ENCODE measurements at places on chromosomes 11 and 22.
A peak's percentile ranks its signal among the peaks of the same experiment; 100 is the strongest.

GRCh38 chr11:80155412-80156017 lies 714.7 kb upstream of the TENM4 start:
- DNase-seq, result peak; percentile 31

DNA sequence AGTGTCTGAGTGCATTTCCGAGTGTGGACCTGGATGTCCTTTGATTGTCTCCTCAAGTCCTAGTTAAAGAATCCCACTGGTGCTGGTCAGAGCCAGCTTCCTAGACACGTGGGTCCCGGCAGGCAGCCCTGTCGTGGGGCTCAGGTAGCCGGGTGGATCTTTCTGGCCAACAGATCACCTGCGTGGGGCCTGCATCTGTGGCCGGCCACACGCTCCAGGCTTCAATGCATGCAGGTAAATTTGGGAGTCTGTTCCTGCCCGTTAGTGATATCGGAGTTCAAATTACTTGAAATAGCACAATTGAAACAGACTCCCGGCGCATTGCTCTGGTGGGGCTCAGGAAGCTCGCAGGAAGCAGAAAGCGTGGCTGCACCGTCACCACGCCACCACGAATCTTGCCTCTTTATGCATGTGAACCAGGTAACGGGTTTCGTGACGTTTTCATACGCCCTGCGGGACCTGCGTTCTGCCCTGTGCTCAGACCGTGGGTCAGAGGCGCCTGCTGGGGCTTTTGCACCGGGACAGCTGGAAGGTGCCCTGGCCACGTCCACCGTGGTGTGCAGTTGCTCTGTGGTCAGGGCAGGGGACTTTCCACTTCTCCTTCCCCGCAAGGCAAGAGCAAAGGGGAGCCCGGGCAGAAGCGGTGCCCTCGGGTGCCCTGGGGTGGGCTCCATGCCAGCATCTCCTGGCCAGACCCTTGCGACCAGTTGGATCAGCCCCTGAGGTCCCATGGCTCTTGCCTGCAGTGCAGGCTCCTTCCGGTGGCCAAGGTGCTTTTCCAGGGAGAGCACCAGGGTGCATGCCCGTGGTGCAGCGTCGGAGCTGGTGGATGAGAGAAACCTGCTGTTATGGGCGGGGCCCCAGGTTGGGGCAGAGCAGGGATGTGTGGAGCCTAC lies 803.5 kb downstream of the BRD1 start:
- no peak for DNase-seq

GRCh38 chr22:46595545-46595944 lies 24.6 kb upstream of the GRAMD4 start:
- no peak for DNase-seq

DNA sequence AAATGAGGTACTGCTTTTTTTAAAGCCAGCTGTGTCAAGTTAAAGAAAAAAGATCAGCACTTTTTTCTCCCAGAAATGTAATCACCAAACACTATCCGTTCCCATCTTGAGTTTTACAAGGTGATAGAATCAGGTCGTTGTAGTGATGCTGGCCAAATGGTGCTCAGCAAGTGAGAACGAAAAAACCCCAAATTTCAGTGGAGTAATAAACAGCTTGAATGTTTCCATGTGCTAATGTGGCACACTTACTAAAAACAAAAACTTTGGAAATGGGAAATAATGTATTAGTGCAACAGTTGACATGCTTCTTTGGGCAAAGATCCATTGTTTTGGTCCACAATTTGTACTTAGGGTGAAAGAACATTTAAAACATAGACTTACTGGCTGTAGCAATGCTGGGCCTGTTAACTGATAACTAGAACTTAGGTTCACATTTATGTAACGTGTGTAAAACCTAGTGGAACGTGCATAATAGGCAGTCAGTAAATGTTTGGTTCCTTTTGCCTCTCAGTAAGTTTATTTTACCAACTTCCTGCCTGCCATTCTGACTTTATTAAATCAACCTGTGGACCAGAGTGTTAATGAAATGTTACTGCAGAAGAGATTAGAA lies 15.4 kb upstream of the GDPD4 start:
- no peak for DNase-seq

- DNase-seq, result peak; percentile 84
These were observed 11.5 kb downstream of the YPEL4 start for GRCh38 chr11:57638005-57638781.

- DNase-seq, result no peak
These were observed 408.3 kb upstream of the DDI1 start for GRCh38 chr11:103628121-103628520.

DNA sequence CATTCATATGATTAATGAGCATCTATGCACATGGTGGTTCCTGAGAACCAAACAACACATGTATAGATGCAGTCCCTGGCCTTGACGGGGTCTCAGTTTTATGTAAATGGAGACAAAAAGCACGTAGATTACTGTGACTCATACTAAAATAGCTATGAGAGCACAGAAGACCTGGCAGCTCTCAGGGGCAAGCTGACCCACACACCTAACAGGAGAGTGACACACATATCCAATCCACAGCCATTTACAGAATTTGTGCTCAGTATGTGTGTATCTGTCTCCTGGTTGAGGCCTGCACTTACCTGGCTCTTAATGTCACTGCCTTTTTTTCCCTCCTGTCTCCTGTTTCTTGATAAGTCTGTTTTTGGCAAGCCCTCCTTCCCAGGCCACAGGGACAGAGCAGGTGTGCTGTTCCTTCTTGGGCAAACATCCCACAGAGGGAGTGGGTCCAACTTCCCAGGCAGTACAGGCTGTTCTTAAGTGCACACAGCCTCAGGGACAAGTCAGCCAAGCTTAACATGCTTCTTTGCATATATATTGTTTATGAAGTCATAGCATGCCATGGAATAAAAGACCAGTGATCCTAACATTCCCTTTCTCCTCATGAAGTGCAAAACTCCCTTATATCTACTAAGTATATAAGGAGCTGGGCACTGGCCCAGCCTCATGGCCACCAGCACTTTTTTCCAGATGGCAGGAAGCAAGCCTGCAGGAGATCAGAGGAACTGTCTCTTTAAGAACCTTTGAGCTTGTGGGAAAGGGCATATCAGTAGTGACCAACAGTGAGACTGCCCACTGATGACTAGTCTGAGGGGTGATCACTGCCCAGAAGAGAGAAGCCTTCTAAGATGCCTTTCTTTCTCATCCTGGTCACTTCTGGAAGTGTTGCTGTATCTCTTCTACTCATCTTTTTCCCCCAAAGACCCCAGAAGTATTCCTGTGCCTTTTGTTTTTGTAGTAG lies 124.7 kb upstream of the CCDC90B start:
- no peak for DNase-seq

DNA sequence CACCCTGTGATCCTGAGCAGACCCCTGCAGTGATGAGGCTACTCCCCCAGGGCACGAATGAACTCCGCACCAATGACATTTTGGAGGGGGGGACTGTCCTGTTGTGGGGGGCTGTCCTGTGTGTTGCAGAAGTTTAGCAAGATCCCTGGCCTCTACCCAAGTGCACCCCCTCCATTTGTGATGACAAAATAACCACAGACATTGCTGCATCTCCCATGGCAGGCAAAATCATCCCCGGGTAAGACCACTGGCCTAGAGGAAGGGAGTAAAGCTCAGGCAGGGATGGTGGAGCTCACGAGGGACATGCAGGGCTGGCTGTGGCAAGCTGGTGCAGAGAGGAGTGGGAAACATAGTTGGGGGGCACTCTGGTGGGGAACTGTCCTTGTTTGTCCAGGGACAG lies 40.6 kb downstream of the NECTIN1 start:
- DNase-seq, result no peak

GRCh38 chr11:57312511-57313021 lies 12.2 kb downstream of the TNKS1BP1 start:
- DNase-seq, result no peak

DNA sequence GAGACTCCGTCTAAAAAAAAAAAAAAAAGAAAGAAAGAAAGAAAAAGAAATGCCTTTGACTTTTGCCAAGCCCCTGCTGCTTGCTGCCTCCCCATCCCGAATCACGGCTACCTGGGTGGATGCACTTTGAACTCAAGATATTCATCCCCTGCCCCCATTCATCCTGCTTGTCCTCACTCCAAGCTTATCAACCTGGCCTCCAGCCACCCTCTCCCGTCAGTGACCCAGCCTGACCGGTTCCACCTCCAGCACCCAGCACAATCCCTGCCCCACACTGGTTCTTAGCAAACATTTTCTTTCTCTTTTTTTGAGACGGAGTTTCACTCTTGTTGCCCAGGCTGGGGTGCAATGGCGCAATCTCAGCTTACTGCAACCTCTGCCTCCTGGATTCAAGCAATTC lies 44.4 kb downstream of the CYTH4 start:
- no peak for DNase-seq

DNA sequence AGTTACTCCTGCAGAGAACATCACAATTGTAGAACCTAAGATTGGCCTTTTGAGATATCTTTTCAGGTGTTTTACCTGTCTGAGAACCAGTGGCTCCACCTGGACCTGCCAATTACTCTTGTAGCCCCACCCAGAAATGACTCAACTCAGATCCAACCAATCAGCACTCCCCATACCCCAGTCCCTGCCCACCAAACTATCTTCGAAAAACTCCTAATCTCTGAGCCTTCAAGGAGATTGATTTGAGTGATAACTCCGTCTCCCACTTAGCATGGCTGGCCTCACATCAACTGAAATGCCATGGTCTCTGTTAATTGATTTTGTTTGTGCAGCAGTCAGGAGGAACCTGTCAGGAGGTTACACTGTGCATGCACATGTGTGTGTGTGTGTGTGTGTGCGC lies 103.6 kb downstream of the MTNR1B start:
- no peak for DNase-seq

DNA sequence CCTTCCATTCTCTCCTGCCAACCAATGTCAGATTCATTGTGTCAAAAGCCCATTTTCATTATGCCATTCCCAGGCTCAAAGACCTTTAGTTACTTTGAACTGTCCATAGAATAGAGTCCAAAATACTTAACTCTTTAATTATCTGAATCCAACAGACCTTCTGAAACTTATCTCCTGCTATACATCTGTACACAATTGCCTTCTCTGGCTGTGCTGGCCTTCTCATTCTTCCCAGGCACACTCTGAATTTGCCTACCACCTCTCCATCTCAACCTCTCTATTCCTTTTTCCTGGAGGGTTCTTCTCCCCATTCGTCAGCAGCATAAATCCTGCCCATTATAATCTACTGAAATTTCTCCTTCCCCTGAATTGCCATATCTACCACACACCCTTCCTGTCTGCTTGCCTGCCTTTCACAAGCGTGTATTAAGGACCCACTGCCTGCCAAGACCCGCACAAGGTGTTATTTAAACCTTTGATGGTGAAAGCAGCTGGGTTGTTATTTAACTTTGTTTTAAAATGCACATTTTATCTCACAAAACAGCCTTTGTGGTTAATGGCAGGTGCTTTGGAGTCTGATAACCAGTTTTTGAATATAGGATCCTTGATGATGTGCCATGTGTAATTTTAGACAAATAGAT lies 125.9 kb downstream of the CCDC81 start:
- no peak for DNase-seq

- no peak for DNase-seq
These were observed 3.0 kb upstream of the IFITM10 start for GRCh38 chr11:1753229-1753928.

DNA sequence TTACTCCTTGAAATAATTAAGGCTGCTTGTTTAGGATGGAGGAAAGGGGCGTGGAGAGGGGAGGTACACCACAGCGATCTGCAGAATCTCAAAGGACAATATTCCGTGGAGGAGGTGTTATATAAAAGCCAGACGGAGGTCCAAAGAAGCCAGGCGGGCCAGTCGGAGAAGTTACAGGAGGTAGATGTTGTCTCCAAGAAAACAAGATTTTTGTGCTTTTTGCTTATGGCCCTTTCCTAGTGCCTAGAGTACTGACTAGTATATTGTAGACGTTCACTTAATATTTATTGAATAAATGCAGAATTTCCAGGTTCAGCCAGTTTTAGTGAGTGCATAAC lies 761 bp downstream of the ZDHHC13 start:
- no peak for DNase-seq

GRCh38 chr22:30205281-30206115 lies 41.1 kb downstream of the LIF start:
- DNase-seq, result peak; percentile 90
